ENCODE measurements at places on chromosomes 2 and 18.

- DNase-seq: no peak
Measured at GRCh38 chr2:69065735-69066336, 52.9 kb downstream of the ANTXR1 start.

DNA sequence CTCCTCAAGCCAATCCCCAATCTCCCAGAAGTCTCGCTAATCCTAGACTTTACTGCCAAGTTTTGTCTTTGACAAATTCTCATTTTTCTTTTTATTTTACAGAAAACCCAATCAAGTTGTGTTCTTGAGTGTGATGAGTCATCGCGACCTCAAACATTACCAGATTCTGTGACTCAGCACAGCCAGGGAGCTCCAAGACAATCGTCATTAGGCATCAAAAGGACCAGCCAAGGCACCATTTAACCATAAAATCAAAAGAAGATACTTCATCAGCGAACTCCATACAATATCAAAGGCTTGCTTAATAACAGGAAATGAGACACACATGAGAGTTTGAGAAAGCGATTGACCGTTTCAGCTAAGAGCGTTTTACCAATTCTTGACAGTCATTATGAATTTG is 146.2 kb upstream of the AGAP1 start:
- DNase-seq: peak; percentile 32

DNA sequence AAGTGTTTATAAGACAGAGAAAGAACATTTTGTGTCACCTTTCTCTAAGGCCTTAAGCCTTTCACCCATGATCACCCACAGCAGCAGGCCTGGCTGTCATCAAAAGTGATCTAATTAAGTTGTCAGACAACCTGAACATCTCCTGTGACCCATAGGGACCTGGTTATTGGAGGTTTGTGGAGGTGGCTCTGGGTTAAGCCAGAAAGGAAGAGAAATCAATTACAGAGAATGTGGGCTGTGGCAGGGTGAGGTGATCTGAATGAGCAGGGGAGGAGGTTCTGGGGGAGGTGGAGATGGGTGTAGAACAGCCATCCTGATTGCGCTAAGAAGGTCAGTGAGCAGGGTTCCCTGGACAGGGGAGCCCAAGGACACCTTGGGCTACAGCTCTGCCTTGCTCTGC is 170.8 kb downstream of the FSHR start:
- no peak for DNase-seq

GRCh38 chr2:135709992-135710391 is 31.7 kb upstream of the UBXN4 start:
- DNase-seq: peak; percentile 59

- DNase-seq: no peak
Measured at GRCh38 chr2:71566372-71566771, 113.0 kb downstream of the DYSF start.

GRCh38 chr2:230877759-230878598 is 13.2 kb downstream of the ITM2C start:
- no peak for DNase-seq

DNA sequence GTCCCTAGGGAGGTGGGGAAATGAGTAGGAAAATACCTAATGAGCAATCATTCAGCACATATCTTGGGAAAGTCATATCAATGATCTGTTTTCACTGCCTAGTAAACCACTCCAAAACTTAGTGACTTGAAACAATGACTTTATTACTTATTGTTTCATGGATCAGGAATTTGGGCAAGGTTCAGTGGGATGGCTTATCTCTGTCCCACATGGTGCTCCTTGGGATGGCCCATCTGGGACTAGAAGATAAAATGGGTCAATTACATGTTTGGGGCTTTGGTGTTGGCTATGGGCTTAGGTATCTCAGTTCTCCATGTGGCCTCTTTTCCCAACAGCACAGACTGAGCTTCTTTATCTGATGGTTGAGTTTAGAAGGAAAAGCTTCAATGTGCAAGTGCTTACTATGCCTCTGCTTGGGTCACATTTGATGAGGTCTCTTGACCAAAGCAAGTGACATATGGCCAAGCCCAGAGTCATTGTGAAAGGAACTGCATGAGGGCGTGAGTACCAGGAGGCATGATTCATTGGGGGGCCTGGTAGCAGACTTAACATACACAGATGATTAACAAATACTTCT is 218.1 kb upstream of the TNP1 start:
- no peak for DNase-seq

- no peak for DNase-seq
Measured at GRCh38 chr2:9573840-9574239, 18.2 kb upstream of the ADAM17 start.

Measured in head of caudate nucleus (tissue), 42 donors.